ENCODE measurements at places on chromosomes 6 and 20.

DNA sequence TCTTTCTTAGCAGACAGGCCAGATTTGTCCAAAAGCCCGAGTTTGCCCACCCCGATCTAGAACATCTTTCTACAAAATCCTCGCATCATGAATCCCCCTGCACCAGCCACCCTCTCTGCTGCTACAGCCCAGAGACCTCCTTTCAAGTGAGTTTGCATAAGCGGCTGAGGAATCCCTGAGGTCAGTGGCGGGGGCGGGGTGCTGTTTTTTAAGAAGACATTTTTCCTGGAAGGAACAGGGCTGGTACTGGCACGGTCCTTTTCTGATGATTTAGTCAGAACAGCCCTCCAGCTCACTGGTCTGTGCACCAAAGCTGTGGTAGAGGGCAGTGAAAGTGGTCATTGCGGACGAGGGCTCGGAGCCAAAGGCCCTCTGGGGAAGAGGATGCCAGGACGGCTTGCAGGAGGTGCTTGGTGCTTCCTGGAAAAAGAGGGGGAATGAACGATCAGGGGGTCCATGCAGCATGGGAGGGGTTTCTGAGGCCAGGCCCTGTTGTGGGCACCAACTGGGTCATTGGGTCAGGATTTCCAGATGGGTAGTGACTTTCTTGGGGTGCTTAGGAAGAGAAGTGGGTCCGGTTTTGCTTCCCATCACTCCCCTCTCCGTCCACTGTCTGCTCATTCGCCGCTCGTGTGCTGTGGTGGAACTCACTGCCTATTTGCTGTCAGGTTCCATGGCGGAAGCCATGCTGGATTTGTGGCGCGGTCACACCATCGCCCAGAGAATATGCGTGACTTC, 50.4 kb downstream of the GNAS-AS1 start:
- DNase-seq = no peak

DNA sequence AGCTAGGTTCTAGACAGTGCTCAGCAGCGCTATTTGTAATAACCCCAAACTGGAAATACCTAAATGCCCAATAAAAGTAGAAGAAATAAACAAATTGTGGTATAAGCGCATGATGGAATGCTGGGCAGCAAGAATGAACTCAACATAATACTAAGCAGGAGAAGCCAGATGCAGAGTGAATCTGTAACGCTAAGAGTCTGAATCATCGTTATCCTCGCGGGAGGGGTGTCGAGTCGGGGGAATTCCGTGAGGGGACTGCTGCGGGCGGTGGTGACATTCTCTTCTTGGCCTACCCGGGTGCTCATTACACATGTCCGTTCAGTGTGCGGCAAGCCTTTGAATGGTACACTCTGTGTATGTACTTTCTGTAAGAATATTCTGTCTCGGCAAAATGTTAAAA, 83.7 kb downstream of the SULF2 start:
- no peak for DNase-seq

- no peak for DNase-seq
Measured at GRCh38 chr6:119157506-119157815, 79.0 kb upstream of the FAM184A start.

DNA sequence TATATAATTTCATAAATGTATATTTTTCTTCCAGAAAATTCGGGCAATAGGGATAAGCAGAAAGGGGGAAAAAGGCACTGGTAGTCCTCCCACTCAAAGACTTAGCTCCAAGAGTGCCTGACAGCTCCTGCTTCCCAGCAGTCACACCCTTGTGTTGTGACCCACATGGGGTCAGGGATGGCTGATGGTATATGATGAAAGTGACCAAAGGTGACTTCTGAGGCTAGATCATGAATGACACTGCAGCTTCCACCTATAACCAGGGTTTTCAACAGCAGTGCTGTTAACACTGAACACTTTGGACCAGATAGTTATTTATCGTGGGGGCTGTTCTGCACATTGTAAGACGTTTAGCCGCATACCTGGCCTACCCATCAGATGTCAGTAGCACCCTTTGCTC, 22.3 kb downstream of the FAM50B start:
- no peak for DNase-seq

DNA sequence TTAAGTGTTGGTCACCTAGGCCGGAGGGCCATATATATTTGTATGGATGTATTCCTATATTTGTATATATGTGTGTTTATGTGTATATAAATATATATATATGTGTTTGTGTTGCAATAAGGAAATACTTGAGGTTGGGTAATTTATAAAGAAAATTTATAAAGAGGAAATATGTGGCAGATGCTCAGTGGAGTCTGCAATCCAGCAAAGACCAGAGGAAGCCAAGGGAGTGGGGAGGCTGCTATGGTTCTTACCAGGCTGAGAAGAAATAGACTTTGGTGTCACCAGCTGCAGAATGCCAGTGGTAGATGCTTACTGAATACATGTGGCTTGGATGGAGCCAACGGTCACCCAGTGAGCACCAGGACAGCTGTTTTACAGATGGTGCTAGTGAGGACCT, 97.4 kb upstream of the ELOVL5 start:
- no peak for DNase-seq

GRCh38 chr20:23366384-23366783, 4.4 kb downstream of the GZF1 start:
- DNase-seq = no peak

Measured in right renal pelvis (tissue), 4 donors.